ENCODE measurements at places on chromosomes 3 and 15.

GRCh38 chr15:81751816-81752545 lies 293.8 kb downstream of the MEX3B start:
- DNase-seq: no peak

- DNase-seq: no peak
Measured at GRCh38 chr15:101556273-101556672, 66.8 kb upstream of the PCSK6 start.

DNA sequence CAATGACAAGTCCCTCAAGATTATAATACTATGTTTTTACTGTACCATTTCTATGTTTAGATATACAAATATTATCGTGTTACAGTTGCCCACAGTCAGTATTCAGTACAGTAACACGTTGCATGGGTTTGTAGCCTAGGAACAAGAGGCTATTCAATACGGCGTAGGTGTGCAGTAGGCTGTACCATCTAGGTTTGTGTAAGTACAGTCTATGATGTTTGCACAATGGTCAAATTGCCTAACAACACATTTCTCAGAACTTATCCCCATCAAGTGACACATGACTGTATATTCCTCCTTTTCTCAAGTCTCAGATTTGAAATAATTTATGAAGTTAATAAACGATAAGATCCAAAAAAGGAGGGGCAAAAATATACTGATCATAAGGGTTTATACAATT lies 21.7 kb downstream of the ZDHHC3 start:
- no peak for DNase-seq

DNA sequence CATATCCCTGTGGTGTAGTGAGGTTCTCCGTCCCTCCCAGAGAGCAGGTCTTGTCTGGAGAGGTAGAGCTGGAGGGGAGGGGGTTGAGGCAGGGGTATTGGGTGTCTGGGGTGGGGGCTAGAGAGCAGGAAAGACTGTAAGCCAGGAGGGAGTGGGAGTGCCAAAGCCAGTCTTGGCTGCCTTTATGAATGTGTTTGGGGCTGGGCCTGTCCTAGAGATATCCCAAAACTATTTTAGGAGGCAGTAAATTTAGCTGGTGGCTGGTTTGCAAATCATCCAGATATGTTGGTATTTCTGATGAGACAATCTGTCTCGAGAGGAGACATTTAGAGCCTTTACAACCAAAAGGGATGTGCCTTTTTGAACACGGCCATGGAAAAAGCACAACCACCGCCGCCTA lies 166.6 kb downstream of the TLE3 start:
- no peak for DNase-seq

DNA sequence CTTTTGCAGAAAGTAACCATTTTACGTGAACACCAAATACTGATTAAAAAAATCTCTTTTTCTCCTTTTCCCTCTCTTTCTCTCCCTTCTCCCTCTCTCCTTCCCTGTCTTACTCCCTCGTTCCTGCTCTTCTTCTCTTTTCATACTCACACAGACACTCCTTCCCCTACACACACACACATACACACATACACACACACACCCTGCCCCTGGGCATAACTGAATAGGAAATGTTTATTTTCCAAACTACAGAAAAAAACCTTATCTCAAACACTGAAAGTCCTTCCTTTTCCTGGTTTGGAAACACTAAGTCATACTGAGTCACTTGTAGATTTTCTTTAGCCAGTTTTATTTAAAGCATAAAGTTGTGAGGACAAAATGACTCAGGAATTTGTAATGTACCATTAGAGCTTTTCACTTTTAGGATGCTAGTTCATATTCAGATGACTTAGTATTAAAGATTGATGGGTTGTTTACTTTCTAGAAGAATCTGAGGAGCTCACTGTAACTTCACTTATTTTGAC lies 62.4 kb downstream of the MBNL1 start:
- no peak for DNase-seq

DNA sequence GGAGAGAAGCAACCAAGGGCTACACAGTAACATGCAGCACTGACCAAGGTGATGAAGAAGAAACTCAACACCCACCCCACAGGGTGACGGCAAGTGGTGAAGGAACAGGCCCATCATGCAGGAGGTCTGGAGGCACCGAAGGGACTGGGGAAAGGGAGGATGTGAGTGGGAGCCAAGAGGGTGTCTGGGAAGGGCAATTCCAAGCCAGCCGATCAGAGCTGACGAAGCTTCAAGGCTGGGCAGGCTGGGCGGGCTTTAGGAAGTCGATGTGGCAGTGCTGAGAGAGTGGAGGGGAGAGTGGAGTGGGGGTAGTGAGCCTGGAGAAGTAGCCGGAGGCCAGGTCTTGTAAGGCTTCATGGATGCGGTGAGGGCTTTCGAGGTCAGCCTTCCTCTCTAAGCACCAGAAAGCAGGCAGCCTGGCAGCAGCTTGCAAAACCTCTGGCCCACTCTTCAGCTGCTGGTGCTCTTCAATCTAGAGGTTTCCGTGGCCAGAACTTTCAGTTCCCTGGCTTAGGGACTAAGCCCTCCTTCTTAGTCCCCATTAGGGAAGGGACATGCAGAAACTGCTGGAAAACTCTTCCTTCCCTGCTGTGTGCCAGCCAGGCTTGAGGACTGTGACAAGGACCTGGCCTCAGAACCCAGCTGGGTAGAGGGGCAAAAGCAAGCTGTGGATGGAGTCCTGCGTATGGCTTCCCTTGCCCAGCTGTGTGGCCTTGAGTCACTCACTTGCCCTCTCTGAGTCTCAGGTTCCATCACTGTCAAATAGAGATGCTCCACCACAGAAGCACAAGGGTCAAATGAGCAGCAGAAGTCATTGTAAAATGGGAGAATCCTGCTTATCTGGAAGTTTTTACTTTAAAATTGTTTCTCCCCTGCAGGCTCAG lies 72.1 kb downstream of the TLE3 start:
- DNase-seq: no peak

DNA sequence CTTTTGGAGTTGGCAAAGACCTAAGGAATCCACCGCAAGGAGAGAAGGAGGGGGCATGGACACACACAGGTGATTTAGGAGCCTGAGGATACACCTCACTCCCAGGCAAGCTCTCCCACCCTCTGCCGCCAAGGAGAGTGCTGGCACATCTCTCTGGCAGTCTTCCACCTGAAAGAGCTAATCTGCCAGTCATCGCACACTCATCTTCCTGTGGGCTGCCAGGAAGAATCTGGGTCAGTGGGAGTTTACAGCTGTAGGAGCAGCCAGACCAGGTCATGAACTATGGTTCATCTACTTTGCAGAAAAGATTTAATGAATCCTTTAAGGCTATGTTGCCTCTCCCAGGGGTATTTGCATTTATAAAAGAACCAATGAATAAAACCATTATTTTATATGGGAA lies 170.6 kb upstream of the TSC22D2 start:
- no peak for DNase-seq

GRCh38 chr15:77737238-77738037 lies 104.7 kb upstream of the LINGO1 start:
- no peak for DNase-seq

DNA sequence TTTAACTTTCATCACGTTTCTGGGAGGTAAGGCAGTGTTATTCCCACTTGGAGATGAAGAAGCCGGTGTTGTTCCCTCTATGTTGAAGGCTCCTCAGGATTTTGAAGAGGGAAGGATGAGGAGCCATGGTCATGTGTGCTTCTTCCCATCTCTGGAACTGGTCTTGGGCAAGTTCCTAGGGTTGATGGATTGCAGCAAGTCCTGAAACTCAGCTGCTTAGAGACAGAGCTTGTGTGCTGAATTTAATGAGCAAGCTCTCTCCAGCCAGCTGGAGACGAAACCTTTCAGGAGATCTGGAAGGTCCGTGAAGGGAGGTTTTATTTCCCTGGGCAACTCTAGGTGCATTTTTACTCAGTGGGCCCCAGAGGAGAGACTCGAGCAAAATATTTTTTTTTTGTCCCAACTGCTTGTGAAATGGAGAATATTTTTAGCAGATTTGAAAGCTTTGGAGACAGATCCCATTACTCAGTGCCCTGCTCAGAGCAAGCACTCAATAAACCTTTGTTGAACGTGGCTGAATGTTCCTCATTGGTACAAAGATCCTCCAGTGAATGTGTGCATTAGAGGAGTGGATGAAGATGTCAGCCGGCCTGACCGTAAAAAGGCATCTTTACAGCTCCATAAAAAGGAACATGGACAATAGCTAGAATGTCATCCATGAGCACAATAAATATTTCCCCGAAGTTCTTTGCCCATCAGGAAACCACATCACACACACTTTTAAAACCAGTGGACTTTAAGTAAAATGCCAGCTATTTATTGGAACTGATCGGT lies 55.6 kb upstream of the RGMA start:
- DNase-seq: no peak

DNA sequence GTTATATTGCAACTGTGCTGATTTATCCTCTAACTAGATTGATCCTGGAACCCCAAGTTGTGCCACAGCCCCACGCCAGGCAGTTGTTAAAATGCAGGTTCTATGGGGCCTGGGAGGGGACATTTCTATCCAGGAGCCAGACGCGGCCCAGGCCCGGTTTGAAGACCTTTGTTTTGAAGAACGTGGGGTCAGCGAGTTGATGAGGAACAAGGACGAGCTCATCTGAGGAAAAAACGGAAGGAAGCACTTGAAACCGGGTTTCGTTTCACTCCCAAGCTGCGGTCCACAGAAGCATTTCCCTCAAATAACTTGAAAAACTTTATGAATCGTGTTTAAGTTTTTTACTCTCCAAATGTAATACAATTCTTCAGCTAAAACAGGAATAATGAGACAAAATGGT lies 76.4 kb downstream of the CHSY1 start:
- peak; percentile 35 for DNase-seq

GRCh38 chr3:172467170-172467824 lies 19.0 kb upstream of the GHSR start:
- DNase-seq: no peak

DNA sequence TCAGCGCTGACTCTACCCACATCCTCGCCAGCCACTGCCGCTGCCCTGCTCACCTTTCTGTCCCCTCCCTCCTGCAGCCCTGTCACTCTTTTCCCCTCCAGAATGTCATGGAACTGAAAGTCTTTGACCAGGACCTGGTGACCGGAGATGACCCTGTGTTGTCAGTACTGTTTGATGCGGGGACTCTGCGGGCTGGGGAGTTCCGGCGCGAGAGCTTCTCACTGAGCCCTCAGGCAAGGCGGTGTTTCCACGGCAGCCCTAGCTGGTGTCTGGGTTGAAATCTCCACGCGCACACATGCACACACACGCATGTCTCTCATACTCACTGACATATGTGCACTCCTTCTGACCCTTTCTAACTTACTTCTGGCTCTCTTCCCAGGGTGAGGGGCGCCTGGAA lies 2.0 kb downstream of the PLA2G4B start:
- DNase-seq: no peak

- DNase-seq: no peak
Measured at GRCh38 chr3:123712077-123712860, 127.4 kb upstream of the HACD2 start.

DNA sequence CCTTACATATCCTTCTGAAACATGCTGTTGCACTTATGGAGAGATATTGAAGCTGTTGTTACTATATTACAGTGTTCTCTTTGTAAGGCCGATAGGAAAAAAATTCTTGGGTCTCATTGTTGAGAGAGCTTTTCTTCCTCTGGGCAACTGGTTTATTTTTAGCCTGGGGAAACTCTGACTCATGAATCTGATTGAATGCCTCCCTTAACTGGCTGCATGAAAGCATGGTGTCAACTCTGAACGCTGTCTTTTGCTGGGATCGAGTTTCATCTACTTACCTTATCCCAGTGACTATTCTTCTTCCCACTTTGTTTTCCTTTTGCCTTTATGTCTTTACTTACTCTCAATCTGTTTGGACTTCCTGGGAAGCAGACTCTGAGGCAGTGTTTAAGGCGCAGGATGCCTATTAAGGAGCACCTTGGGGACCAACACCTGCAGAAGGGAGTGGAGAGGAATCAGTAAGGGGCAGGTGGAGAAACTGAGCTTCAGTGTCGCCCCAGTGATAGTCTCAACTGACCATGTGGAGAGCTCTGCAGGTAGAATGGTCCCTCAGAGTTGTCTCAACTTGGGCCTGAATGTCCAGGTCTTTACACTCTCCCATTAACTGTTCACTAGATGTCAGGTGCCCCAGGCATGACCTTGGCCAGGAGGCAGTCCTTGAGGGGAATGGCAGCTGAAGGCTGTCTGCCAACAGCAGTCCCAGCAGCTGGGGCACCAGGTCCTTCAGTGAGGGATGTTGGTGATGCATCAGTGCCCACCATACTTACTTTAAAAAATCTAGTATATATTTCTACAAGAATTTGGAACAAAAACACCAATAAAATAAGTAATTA lies 88.9 kb upstream of the CCNL1 start:
- DNase-seq: no peak

GRCh38 chr3:137764563-137765309 lies 621 bp downstream of the SOX14 start:
- no peak for DNase-seq

DNA sequence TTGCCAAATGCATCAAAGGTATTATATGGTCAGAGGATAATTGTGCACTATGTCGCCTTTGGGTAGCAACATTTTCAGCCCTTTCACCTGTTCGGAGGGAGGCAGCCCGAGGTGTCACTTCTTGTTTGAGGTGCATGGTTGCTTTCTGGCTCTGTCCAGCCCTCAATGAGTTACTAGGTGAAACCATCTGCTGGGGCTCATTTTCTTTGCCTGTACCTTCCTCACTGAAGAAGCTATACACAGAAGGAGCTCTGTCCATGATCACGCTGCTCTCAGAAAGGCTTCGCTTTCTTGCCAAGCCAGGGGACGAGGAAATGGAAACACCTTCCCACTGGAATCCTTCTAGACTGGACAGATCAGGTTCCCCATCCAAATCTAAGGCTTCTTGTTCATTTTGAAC lies 42.7 kb downstream of the ZNF106 start:
- no peak for DNase-seq

GRCh38 chr15:45162771-45163507 lies 24.8 kb downstream of the SHF start:
- peak; percentile 69 for DNase-seq

DNA sequence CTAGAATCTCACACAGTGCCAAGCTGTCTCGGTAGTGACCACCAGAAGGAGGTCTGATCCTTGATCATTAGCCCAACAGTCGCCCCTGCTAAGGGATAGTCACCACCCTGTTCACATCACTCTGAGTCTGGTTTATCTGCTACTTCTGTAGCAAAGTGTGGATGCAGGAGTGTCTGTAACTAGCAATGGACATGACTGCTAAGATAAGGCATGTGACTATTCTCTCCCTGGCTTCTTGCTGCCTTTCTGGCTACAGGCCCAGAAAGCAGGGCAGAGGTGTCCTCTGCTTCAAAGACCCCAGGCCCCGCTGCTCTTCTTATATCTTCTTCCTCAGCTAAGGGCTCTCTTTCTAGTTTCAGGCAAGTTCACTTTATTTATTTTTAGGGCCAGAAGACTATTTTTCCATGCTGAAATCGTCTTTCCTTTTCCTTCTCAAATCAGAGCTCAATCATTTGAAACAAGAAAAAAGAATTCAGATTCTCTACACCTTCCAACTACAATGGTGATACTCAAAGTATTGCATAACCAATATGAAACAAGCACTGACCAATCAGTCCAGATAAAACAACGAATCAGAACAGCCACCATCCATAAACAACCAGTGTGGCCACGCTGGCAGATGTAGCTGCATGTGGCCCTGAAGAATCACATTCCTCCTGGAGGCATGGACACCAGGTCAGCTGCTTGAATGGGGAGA lies 8.0 kb upstream of the KNG1 start:
- no peak for DNase-seq

GRCh38 chr3:22392859-22393258 lies 641.8 kb upstream of the ZNF385D start:
- DNase-seq: no peak
